ENCODE measurements at places on chromosomes 11 and 22.

GRCh38 chr22:42817556-42817955 lies 39.5 kb downstream of the ARFGAP3 start:
- no peak for DNase-seq

DNA sequence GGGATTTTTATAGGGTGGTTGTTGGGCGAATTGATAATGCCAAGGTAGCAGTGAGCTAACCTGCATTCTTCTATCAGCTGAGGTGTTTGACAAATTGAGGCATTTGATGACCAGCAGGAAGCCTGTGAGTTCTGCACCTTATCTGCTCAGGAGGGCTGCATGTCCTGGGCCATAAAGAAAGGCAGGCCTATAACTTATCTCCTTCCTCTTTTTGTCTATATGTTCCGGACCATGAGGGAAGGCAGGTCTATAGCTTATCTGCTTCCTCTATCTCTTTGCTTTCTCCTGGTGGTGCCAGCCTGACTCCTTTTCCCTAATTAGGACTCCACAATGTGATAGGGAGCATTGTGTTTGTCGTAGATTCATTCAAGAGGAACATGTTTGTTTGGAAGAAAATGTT lies 8.6 kb upstream of the JAM3 start:
- DNase-seq, result no peak

DNA sequence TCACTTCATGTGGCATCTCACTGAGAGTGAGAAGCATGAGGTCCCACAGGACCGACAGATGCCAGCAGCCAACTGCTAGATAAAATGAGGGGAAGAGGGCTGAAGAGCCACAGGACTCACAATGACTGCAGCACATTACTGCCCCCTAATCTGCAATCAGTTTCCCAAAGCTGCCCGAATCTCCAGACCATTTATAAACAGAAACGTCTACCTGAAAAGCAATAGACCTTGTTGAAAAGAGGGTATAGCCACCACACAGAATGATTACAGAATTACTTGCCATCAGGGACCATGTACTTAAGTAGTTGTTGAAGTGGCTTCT lies 12.4 kb upstream of the TEF start:
- no peak for DNase-seq

- no peak for DNase-seq
These were observed 17.3 kb downstream of the TSPO start for GRCh38 chr22:43168471-43169309.

DNA sequence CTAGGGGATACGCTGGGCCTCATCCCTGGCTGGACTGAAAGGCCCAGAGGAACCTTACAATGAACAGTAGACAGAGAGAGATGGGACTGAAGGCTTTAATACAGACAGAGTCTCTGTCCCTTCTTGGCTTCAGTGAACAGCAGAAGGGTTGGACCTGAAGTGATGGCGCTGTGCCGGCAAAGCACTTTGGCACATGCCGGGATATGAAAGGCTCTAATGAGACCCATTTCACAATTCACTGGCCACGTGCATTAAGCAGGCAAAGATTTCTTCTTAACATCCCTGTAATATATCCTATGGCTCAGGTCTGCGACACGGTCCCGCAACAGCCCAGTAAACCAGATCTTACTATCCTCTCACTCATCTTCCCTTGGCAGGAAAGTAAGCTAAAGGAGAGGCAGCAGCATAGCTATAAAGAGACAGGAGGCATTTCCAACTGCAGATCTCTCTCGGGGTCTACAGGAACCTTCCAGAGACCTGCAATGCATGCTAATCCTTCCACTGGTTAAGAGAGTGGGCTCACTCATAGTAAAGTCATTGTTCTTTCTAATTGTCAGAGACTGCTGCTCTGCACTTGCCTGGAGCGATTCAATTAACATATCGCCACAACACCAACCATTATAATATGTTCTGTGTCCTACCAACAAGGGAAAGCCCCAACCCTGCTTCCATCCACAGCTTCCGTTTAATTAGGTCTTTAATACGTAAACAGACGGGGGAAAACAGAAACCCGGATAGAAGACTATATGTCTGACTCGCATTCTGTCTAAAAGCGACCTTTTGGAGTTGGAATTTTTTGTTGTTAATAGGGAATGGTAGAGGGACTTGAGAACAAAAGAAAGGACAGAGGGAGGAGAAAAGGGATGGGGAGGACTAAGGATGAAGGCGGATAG lies 1179.0 kb downstream of the LRRC4C start:
- DNase-seq, result peak; percentile 43

DNA sequence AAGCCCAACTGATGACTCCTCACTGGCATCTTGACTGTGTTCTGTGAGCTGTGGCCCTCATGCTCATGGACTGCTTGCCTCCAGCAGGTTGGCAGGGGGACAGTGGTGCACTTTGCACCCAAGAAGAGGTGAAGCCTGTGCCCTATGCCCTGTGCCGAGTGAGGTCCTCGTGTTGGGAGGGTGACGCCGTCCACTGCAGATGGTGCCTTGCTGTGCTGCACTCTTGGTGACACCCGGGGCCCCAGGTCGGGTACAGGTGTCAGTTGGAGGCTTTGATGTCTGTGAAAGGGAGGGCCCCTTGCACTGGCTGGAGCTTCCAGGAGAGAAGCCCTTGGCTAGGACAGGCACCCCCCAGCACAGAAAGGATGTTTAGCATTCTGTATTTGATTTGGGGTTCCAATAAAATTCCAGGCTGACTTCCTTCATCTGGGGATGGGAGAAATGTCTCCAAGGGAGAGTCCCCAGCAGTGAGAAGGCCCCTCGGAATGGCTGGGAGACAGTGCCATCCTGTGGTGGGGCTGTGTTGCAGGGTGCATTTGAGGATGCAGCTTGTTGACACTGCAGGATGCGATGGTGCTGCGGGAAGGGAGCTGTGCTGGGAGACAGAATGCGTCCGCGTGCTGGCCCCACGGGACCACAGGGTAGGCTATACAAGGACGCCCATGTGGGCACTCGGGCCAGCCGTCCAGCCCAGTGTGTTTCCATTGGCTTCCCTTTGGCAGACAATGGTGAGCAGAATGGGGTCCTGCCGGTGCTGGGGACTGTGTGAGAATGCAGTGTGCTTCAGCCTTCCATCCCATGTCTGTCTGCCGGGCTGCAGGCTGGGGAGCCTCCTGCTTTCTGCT lies 2.5 kb upstream of the ZDHHC8 start:
- DNase-seq, result no peak

- no peak for DNase-seq
These were observed 17.9 kb downstream of the TRIM44 start for GRCh38 chr11:35680506-35680905.

DNA sequence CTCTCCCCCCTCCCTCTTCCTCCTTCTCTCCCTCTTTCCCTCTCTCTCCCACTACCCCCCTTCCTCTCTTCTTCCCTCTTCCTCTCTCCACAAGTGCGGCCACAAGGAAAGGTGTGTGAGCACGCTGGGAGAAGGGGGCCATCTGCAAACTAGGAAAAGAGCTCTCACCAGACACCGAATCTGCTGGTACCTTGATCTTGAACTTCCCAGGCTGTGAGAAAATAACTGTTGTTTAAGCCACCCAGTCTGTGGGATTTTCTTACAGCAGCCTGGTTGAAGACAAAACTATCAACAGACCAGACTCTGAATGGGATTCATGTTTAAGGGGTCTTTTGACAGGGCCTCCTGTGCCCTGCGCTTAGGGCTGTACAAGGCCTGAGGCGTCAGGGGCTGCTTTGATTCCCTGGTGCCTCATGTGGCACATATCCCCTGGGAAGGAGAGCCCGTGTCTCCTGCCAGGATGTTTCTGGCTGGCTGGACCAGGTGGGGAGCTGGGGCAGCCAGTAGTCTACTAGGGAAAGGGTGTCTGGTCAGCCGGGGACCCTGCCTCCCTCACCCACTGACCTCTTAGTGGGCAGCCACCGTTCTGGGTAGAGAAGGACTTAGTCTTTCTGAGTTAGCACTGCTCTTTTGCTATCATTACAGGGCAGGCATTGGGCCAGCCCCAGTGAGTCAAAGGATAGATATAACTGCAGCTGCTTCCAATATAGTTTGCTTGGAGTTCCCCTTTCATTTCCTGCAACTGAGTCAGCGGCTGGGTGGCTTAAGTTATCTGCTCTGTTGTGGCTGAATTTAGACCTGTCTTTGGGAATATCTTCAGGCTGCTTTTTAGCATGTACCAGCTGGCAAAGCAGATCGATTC lies 6.2 kb downstream of the PANX1 start:
- DNase-seq, result no peak

- no peak for DNase-seq
These were observed 158.0 kb downstream of the DSCAML1 start for GRCh38 chr11:117638911-117639543.

- DNase-seq, result no peak
These were observed 6.4 kb downstream of the STARD10 start for GRCh38 chr11:72787216-72788104.

GRCh38 chr22:47463220-47463619 lies 700.8 kb downstream of the TBC1D22A start:
- DNase-seq, result no peak

GRCh38 chr22:50730013-50730891 lies 7.8 kb upstream of the ACR start:
- no peak for DNase-seq

- DNase-seq, result no peak
These were observed 70.2 kb upstream of the NAV2 start for GRCh38 chr11:19642185-19643158.

GRCh38 chr22:39136317-39136716 lies 16.2 kb downstream of the CBX7 start:
- no peak for DNase-seq

GRCh38 chr11:131503017-131503416 lies 132.6 kb downstream of the NTM start:
- DNase-seq, result no peak

GRCh38 chr22:26656891-26657851 lies at the start of gene MIAT:
Gene MIAT, plus strand, starts transcription at chr22:26657588.
- DNase-seq, result no peak

DNA sequence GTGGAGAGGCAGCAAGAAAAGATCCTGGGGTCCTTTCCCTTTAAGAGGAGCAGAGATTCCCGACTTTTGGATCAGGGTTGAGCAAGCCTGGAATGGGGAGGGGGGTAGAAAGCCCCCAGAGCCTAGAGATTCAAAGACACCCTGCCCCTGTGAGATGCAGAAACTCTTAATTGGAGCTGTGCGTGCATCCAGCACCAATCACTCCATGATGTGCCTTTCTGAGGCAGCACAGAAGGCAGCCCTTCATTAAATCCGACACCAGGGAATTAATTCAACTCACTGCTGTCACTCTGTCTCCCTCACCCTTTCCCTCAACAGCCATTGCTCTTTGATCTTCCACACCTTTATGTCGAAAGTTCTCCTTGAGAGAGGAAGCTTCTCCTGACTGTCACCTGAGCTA lies 43.0 kb downstream of the DSCAML1 start:
- no peak for DNase-seq

DNA sequence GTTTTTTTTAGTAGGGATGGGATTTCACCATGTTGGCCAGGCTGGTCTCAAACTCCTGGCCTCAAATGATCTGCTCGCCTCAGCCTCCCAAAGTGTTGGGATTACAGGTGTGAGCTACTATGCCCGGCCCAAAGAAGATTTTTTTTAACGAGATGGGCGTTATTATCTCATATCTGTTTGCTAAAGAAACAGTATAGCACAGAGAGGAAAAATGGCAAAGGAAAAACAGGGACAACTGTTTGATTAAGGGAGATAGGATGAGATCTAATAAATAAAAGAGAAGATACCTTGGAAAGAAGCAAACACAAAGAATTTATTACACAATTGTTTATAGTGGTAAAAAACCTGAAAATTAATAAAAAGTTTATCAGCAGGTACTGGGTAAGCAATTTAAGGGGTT lies 10.4 kb upstream of the CEP295 start:
- no peak for DNase-seq

DNA sequence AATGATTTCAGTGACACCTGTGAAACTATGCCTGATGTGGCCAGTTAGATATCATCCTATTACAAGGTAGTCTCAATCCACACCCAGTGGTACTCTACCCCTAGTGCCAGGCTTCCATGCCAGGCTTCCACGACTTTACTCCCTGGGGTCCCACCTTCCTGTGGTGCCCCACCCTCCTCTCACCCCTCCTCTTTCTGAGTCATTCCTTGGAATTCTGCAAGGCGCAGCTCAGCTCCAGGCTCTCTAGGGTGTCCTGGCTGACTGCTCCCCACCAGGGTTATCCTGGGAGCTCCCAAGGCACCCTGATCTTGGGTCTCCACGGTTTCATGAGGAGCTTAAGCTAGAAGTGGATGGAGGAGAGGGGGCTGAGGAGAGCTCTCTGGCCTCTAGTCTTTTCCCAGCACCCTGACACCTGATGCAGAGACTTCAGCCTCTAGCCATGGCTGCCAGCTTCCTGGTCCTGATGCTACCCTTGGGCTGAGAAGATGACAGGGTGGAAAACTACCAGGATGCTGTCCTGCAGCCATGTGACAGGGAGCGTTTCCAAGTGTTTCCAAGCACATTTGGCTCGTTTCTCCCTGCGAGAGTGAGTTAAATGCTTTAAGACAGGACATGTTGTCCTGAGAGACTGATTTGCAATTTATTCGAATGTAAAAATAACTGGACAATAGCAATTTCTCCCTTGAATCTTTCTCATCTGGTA lies 1461.2 kb downstream of the TBC1D22A start:
- DNase-seq, result no peak

- DNase-seq, result peak; percentile 67
These were observed 670 bp downstream of the NEFH start for GRCh38 chr22:29480512-29481264.

GRCh38 chr11:119363081-119363850 lies 16.8 kb upstream of the MFRP start:
- DNase-seq, result peak; percentile 40

DNA sequence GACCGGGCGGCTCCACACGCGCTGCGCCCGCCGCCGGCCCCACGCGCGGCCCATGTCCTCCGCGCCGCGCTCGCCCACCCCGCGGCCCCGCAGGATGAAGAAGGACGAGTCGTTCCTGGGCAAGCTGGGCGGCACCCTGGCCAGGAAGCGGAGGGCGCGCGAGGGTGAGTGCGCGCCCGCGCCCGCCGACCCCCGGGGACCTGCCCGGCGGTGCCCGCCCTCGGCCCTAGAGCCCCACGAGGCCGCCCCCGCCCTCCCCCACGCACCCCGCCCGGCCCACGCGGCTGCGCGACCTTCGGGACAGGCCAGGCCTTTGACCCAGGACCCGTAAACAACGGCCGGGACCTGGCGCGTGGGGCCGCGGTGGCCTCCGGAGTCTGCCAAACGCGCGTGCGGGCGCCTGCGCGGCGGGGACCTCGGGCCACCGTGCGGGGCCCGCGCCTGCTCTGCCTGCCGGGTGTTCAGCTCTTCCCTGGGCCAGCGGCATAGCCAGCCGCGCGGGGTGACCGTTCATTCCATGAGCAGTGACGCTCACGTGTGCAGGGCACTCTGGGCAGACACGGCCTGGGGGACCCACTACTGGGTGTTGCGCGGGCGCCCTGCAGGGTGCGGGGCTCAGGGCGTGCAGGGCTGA lies at the start of gene PARVB:
TSS of gene PARVB (plus strand) at position 15 of the 634 bp plus-strand sequence. CDS start at position 53, 38 bp downstream.
- DNase-seq, result no peak

DNA sequence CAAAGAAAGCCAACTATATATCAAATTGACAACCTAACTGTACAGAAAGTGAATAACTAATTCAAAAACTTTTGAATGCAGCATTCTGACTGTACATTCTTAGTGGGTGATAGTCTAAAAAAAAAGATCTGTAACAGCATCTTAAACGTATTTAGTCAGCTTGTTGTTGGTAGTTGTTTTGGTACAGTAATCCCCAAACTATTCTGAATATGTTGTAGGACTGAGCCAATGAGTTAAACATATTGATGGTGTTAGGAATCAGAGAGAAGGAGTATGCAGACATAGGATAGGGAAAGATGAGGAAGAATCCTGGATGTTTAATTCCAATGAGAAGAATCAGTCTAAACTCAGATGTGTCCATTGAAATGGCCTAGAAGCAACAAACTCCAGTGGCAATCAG lies 41.9 kb upstream of the KIRREL3 start:
- DNase-seq, result no peak
